Activated T-helper 1 cell treated with anti-CD3 and anti-CD28 coated beads, Interleukin-2, amount 50 U/mL, for 16 hours (primary cell): ENCODE measurements at places on chromosomes 1 and 21.

- DNase-seq = no peak
Measured at GRCh38 chr21:37683396-37684114, 232.7 kb downstream of the KCNJ6 start.

DNA sequence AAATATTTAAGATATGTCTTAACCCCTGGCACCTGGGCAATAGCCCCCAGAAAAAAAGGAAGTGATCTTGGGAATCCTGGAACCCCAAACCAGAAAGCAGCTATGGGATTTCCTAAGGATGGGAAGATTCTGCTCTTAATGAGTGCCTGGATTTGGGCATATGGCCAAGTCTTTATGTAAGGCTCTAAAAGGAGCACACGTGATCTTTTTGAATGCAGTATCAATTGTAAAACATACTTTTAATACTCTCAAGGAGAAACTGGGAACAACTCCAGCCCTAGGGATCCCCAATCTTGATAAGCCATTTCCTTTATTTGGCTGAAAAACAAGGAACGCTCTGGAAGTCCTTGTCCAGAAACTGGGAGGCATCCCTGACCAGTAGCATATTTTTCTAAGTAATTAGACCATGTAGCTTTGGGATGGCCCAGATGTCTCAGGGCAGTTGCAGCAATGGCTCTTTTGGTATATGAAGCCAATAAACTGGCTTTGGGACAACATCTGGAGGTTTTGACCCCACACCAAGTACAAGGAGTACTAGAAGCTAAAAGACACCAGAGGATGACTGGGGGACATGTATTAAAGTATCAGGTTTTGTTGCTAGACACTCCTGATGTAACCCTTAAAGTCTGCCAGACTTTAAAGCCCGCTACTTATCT, 80.9 kb upstream of the KIAA0040 start:
- no peak for DNase-seq

DNA sequence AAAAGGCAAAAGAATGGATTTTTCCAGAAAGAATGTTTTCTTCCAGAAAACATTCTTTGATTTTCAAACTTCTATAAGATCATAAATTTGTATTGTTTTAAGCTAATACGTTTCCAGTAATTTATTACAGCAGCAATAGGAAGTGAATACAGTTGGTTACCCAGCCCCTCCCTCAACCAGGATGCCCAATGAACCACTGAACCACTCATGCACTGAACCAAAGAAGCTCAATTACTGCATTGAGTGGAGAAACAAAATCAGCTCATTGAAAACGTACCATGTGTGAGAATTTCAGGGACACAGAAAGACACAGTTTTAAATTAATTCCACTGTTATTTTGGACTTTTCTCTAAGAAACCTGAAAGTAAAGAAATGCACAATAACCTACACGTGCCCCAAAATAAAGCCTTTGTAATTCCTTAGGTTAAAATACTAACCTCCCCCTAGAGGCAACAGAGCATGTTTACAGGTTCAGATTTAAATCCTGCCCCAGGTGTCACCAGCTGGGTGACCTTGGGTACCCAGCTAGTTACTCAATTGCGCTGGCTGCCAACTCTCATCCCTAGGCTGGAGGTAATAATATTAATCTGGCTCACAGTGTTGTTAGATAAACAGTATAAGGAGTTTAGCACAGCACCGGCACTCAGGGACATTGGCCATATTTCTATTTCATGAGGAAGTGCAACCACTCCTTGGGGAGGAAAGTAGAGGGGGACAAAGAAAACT, 111.7 kb downstream of the NMNAT2 start:
- no peak for DNase-seq

GRCh38 chr1:173023343-173023742, 27.4 kb downstream of the TNFSF18 start:
- no peak for DNase-seq
